ENCODE measurements at places on chromosomes 6 and 20.

DNA sequence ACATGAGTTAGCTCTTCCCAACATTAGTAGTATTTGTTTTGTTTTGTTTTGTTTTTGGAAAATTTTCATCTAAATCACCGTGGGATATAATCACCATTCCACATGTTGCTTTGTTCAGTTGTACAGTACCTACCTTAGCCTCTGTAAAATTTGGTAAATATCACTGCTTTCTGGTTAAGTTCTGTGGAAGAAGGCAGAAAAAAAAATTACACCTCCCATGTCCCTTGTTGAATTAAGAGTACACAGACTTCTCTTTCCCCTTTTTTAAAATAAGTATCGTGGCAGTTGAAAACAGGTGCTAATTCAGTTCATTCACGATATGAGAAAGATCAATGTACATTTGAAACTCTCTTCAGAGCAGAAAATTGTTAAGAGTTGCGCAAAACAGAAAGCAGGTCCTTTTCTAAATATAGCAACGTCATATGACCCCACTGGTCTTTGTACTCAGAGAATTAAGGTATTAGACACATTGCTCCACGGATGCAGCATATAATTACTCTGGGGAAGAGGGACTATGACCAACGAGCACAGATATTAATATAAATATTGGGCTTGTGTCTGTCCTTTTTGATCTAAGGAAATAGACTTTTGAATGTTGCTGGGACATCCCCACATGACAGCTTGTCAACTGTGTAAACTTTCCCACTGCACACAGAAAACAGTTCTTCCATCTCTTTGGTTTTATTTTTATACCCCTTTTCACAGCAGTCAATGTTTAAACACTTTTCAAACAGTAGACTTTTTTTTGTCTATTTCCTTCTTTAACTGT, 58.6 kb upstream of the ZNF217 start:
- no peak for DNase-seq

DNA sequence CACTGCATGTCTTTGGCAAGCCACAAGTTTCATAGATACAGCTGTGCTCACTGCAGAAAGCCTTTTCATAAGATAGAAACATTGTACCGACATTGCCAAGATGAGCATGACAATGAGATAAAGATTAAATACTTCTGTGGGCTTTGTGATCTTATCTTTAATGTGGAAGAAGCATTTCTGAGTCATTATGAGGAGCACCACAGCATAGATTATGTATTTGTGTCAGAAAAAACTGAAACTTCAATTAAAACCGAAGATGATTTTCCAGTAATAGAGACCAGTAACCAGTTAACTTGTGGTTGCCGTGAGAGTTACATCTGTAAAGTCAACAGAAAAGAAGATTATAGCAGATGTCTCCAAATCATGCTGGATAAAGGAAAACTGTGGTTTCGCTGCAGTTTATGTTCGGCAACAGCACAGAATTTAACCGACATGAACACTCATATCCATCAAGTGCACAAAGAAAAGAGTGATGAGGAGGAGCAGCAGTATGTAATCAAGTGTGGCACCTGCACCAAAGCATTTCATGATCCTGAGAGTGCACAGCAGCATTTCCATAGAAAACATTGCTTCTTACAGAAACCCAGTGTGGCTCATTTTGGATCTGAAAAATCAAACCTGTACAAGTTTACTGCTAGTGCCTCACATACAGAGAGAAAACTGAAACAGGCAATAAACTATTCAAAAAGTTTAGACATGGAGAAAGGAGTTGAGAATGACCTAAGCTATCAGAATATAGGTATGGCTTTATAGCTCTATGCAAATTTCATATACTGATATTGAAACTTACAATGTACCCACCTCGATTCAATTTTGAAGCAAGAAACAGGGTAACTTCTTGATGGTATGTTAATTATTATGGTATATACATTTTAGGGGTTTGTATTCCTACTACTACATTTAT, 23.9 kb upstream of the BAG2 start:
- DNase-seq: no peak

DNA sequence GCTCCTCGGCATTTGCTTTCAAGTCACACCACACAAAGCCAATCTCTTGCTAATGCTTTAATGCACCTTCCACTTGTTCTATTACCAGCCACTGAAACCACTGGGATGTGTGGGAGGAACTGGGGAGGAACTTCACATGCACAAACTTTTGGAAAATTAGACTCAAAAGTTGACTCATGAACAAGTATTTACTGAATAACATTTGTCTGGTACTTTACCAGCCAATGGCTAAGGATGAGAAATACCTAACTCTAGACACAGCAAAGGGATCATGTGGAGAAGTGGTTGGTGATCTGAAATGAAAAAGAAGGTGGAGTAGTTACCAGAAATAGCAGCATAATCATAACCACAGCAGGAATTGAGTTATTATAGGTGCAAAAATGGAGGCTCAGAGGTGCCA, 554.0 kb upstream of the NOX3 start:
- DNase-seq: no peak

DNA sequence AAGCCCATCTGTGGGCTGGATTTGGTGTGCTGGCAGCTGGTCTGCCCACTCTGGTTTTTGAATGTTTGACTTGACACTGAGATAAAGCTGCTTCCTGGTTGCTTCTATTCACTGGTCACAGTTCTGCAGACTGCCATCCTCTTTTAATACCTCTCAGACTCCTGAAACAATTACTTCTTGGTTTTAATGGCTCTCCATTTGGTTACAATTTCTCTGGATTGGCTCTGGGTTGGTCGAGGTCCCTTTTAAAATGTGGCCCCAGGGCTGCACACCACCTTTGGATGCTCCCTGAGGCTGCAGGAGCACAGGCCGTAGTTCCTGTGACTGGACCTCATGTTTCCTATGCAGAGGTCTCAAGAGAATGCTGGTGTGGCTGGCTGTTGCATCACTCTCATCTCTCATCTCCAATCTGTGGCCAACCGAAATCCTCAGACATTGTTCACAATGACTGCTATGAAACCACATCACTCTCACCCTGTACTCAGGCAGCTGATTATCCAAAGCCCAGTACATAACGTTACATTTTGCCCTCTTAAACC, 98.5 kb downstream of the INSM1 start:
- DNase-seq: no peak
